ENCODE measurements at places on chromosomes 12 and 14. TPM values are rescaled to one million over a fixed set of nuclear protein-coding genes. Genes with fewer than 3 reads are reported as not detected.

The BMP4 gene
- 2.5 TPM for total RNA-seq

The COCH gene
- total RNA-seq = 25.2 TPM

The PTHLH gene
- 13.2 TPM for total RNA-seq

The SERPINA3 gene
- total RNA-seq = 12.5 TPM

The INSM2 gene
- total RNA-seq = not detected

All from A549 treated with Hydrocortisone at 1 μM for 4 hours (cell line).